ENCODE measurements at places on chromosomes 1 and 21.
A peak's percentile ranks its signal among the peaks of the same experiment; 100 is the strongest.

- DNase-seq, result peak; percentile 90
These were observed 38.2 kb downstream of the URB2 start for GRCh38 chr1:229664133-229664689.

DNA sequence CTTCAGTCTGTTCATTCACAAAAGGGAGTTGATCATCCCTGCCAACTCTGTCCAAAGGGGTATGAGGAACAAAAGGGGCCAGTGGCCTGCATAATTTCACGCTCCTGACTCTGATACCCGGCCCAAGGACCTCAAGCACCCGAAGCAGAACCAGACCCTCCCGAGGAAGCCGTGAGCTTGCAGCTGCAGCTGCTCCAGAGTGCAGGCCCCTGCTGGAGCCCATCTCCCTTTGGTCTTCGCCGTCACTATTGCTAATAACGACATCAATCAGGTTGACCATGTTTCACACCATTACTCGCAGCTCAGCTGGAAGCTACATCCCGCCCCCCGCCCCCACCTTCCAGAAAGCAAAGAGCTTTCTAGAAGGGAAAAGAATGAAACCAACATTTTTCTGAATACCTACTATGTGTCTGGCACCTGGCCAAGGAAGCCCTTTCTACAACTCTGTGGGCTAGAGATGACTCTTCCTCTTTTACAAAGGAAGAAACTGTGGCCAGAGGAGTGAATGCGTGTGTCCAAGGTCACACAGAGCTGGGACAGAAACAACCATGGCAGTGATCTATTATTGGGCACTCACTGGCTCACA lies 5.5 kb downstream of the NKAIN1 start:
- DNase-seq, result no peak

GRCh38 chr1:206803221-206803730 lies 31.0 kb upstream of the IL10 start:
- peak; percentile 79 for DNase-seq

- no peak for DNase-seq
These were observed 79.5 kb upstream of the DNAJC6 start for GRCh38 chr1:65229754-65230339.

DNA sequence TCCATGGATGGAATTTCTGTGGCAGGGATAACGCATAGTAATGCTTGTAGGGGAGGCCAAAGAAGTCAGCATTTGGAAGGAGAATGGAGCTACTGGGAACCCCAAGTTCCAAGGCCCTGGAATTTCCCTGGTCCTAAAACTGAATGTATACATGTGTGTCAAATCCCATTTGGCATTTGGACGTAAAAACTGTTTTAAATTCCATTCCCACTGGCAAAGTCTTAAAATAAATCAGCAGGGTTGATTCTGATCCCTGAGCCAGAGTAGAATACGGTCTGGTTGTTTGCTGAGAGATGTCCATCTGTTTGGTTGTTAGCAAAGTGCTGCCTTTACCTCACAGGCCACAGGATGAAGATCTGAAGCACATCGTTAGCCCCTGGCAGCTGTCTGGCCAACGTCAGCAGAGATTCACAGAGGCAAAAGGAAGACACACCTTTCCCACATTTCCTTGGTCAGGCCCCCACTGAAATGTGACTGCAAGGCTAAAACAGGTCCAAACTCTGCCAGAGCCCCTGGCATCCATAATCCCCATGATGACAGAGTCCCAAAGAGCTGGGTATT lies 62.2 kb downstream of the GORAB start:
- DNase-seq, result no peak
